Stimulated activated CD8-positive, alpha-beta memory T cell treated with anti-CD3 and anti-CD28 coated beads, Interleukin-2, amount 100 ng/mL, for 1 hour (primary cell): ENCODE measurements at places on chromosomes 16 and 17.

DNA sequence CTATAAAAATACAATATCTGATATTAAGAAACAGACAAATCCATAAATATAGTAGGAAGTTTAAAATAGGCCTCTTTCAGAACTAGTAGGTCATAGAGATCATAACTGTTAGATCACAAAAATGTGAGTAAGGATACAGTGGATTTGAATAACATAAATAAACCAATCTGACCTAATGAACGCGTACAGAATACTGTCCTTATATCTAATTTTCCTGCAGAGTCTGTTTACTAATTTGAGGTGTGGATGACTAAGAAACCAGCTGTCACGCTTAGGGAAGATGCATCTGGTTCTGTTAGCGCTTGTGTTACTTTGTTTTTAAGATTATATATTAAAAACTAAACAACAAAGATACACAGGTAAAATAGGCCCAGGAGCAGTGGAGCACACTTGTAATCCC, 14.8 kb downstream of the CPD start:
- no peak for DNase-seq

DNA sequence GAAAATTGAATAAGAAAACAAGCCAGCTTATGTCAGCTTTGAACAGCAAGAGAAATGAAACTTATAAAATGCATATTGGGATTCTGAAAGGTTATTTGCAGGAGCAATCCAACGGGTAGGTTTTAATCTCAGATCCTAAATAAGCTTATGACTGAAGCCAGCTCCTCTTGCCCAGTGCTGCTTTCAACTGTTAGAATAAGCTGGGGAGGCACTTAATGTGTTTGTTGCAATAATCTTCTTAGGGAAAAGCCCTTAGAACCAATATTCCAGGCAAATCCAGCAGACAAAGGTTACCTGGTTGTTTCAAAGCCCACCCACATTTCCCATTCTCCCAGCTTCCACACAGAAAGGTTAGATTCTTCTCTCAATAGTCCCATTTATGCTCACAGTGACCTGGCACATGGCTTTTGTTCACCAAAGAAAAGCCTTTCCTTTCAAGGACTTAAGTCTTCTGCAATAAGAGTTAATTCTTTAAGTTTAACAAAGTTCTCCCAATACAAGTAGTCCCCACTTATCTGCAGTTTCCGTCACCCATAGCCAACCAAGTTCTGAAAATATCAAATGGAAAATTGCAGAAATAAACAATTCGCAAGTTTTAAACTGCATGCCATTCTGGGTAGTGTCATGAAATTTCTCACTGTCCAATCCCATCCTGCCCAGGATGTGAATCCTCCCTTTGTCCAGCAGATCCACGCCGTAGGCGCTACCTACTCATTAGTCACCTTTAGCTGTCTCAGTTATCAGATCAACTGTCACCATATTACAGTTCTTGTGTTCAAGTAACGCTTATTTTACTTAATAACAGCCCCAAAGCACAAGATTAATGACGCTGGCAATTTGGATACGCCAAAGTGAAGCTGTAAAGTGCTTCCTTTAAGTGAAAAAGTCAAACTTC, 5.9 kb downstream of the TEX2 start:
- no peak for DNase-seq

DNA sequence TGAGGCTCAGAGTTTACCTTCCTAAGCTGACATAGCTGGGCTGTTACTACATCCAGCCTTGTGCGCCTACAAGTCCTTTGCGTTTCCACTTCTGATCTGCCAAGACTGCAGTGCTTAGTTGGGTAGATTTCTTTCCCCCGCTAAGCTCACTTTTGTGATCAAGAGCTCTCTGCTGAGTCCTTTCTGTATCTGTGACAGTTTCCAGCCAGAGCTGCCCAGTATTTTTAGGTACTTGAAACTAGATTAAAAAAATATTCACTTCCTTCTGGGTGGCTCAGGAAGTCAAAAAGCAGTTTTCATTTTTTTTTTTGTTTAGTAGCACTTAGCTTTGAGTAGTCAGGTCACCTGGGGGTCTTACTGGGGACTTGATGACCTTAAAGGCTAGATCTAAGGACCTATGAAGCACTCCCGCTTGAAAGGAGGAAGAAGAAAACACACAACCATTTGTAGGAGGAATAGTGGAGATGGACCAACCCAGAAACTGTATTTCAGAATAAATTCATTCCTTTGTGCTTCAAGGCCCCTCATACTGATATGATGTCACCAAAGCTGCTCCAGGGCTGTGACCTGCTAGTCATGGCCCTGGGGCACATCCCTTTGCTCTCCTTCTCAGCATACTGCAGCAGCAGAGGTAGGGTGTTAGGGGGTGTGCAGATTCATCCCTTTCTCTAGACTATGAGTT, 75.6 kb upstream of the HNF1B start:
- no peak for DNase-seq

DNA sequence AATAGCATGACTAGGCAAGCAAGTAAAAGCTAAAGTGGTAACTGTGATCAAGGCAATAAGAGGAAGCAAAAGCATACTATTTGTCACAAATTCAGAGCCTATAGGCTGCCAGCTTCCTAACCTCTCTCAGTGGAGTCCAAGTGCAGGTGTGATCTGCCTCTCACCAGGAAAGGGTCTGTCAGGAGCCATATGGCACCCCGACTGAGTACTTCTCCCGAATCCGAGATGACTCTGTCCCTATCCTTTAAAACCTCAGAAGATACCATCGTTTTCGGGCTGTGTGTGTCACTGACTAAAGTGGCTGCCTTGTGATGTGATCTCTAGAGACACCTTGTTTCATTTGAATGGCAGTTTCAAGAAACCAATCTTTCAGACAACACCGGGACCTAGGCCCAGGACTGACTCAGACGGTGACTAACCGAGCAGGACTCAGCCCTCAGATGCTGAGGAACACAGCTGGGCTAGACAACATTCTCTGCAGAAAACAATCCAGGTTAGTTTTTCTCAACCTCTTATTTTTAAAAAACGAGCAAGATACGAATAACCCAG, 63.6 kb downstream of the SMG6 start:
- DNase-seq = no peak

GRCh38 chr17:79979221-79979741, 56.4 kb downstream of the TBC1D16 start:
- DNase-seq = no peak
